ENCODE measurements at places on chromosomes 3 and 15.

DNA sequence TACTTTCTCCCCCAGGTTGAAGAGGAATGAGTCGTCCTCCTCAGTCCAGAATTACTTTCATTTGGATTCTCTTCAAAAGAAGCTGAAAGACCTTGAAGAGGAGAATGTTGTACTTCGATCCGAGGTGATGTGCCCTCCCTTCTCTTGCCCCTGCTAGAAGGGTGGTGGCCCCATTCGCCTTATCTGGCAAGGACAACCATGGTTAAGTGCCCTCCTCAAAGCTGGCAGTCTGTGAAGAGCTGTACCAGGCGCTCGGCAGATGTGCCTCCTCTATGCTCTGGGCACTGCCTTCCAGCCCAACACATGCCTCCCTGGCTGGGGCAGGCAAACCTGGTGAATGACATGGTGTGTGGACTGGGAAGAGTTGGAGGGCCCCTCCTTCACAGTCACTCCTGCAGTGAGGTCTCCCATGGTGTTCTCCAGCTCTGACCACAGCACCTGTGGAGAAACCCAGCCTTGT, 77.0 kb downstream of the CCK start:
- DNase-seq, result no peak

GRCh38 chr3:157311633-157312375, 124.8 kb upstream of the PTX3 start:
- DNase-seq, result no peak

DNA sequence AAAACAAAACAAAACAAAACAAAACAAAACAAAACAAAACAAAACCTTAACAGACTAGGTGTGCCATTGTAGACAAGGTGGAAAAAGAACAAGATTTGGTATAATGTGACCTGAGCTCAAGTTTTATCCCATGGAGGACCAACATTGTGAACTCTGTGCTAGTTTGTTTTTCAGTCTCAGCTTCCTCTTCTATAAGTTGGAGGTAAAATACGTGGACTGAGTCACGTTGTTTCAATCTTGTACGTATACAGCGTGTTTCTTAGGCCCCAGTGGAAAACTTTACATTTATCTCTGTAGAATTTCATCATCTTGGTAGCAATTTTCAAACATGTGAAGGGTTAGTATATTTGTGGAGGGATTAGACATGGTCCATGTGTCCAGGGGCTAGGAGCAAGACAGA, 261.6 kb downstream of the CD47 start:
- no peak for DNase-seq

DNA sequence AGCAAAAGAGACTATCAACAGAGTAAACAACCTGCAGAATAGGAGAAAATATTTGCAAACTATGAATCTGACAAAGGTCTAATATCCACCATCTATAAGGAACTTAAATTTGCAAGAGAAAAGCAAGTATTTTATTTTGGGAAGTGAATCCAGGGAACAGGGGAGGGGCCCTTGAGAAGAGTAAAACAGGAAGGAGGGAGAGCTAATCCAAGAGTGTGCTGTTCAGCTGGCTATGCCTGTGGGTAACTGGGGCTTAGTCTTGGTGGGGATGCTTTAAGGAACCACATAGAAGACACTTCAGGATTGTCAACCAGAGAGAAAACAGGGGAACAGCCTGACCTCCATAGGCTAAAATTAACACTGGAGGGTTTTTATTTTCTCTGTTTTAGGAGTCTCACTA, 3.9 kb upstream of the HHLA2 start:
- no peak for DNase-seq

GRCh38 chr3:124676236-124676635, 54.0 kb upstream of the UMPS start:
- no peak for DNase-seq

DNA sequence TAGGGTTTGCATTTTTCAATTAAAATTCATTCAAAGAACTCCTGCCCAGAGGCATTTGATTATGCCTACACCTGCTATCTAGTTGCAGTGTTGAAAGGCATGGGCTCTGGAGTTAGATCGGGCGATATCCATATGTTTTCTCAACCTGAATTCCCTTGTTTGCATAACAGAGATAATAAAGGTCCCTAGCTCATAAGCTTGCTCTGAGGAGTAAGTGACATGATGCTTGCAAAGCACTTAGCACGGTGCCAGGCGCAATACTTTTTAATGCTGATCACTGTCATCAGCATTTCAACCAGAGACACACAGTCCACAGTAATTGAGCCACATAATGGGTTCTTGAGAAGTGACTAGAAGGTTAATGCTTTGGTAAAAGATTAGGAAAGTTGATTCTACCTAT, 106.3 kb upstream of the SAMMSON start:
- peak; percentile 2 for DNase-seq

DNA sequence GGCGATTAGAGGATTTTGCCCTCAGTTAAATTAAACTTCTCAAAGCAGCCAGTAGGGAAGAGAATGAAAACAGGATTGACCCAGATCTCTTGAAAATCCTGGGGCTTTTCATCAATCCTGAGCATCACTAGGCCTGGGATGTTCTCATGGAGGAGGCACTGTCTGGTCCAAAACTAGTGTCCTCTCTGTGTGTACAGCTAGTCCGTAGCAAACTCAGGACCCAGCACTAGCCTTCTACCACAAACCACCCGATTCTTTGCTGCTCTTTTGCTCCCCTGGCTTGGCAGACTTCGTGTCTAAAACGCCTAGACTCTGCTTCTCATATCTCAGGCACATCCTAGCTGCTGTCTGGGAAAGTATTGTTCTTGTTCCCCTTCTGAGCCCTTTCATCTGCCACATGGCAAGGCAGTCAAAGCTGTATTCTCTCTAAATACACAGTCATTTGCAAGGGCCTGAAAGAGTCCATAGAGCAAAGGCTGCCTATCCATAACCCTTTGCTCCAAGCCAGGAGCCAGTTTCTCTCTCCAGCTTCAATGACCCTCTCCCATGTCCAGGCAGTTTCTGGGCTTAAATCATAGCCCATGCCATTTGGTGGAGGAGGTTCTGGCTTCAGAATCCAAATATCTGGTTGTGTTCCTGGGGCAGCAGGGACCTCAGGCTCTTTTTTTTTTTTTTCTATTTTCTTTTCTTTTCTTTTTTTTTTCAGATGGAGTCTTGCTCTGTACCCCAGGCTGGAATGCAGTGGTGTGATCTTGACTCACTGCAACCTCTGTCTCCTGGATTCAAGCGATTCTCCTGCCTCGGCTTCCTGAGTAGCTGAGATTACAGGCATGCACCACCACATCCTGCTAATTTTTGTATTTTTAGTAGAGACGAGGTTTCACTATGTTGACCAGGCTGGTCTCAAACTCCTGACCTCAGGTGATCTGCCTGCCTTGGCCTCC, 52.4 kb downstream of the CDC25A start:
- DNase-seq, result no peak

GRCh38 chr15:97748576-97748975, 211.9 kb upstream of the ARRDC4 start:
- no peak for DNase-seq

DNA sequence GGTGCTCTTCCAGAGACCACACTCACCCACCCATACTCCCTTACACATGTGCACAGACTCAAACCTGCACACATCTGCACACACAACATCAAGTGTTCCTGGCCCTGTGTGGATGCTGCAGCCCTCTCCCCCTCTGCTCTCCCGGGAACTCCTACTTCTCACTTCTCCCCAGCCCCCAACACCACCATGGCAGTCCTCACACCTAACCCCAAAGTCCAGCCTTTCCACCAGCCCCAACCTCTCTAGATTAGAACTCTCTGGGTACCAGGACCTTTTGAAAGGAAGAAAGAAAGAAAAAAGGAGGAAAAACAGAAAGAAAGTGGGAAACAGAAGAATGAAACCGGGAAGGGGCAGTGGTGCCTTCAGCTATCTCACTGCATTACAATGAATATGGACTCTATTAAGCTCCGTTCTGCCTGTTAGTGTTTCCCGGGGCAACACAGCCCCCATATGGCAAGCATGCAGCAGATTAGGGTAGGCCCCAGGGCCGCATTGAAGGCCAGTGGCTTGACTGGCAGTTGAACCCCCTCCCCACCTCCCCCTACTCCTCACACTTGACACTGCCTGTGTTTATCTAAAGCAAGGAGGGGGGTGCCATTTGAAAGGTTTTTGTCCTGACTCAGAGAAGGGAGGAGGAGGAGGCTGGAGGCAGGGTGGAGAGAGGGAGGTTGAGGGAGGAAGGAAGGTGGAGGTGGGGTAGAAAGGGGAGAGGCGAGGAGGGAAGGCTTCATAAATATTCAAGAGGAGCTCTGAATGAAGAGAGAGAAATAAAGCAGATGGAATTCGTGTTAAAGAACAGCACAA, 30.1 kb downstream of the BOC start:
- peak; percentile 55 for DNase-seq

- no peak for DNase-seq
Observed at GRCh38 chr15:79265167-79265566, 17.4 kb upstream of the ANKRD34C start.

- DNase-seq, result no peak
Observed at GRCh38 chr3:46950650-46951241, 25.8 kb downstream of the CCDC12 start.

DNA sequence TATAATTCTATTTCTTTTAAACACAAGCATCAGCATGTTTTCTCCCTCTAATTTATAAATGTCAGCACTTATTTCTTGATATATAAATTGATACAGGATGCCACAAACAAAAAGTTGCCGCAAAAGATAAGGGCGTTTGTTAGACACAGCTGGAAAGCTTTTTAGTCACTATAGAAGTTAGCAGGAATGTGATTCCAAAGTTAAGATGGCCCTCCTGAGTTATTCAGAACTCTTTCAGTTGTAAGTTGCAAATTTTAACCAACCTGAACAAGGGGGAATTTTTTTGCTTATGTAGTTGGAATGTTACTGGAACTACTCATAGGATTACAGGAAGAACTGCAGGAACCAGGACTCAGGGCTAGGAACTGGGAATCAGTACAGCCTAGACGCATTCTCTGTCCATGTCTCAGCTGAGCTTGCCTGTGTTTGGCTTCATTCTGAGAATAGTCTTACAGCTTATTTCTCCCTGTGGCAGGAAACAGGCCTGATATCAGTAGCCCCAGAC, 166.3 kb downstream of the VGLL4 start:
- DNase-seq, result no peak

DNA sequence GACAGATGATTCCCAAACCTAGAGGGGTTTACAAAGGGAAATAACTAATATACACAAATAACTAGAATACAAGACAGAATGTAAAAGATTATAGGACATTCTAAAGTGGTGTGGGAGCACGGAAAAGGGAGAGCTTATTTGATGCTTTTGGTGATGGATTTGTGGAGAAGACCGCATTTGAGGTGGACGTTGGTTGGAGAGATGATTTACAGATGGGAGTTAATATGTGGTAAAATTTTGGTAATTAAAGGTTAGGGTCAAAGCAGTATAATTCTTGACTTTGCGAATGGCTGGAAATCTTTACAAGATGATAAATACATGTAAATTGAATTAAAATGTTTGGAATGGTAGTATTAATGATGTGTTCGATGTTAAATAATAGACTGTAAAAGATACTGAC, 1.2 kb downstream of the KNL1 start:
- no peak for DNase-seq

DNA sequence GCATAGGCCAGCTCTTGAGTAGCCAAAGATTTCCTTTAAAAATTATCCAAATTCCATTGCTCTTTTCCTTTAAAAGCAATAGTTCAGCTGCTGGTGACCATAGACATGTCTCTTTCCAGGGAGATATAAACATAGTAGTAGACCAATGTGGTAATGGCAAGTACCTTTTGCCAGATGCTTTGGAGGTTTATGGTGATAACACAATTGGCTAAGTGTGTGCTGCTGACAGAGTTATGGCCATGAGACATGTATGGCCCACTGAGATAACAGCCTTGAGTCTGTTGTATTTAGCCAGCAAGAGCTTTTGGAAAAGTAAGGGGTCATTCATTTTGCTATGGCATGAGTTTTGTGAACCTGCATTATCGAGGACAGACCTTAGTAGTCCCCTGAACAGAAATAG, 1146.8 kb downstream of the TUSC7 start:
- no peak for DNase-seq

GRCh38 chr15:38297623-38298388, 45.2 kb downstream of the SPRED1 start:
- DNase-seq, result no peak

DNA sequence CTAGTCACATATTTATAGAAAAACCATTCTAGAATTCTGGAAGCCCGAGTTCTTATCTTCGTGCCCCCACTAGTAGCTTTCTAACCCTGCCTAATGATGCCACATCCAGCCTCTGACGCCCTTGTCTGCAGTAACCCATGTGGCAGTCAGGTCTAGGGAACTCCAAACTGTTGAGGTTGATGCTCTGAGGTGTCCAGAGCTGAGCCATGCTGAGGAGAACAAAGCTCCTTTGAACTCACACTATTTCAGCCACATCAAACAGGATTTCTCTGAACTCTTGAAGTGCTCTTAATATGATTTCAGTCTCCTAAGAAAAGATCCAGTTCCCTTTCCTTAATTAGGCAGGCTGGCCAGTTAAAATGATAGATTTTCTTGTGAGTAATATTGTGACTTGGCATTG, 150.5 kb upstream of the ST8SIA2 start:
- DNase-seq, result no peak

DNA sequence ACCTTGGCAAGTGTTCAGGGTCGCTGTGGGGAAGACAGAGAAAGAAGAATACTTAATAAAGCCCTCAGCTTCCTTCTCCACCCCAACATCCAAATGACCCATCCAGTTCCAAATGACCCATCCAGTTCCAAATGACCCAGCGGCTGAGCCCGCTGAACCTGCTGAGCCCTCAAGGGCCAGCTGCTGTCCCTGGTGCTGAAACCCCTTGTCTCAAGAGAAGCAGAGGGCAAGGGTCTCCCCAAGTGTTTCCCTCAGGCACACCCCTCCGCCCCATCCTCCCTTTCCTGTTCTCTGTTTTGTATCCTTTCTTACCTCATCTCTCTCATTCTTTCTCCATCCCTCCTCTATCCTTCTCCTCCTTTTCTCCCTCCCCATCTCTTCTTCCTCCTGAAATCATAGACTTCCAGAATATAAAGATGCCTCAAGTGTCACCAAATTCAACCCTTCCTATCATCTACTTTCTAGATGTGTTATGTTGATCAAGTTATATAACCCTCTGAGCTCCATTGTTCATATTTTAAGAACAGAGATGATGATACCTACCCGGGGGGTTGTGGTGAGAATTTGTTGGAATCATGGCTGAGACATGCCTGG, 29.0 kb downstream of the CCDC33 start:
- peak; percentile 90 for DNase-seq

DNA sequence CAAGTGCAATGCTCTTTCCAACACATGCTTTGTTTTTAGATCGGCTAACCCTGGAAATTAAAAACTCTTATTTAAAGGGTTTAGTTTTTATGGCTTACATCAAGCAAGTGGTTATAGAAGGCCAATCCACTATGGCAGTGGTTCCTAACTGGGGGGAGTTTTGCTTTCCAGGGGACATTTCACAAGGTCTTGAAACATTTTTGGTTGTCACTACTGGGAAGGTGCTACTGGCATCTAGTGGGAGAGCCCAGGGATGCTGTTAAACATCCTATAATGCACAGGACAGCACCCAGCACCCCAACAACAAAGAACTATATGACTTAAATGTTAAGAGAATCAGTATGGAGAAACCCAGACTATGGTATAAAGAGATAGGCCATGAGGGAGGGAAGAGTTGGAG, 439.0 kb downstream of the NTRK3 start:
- no peak for DNase-seq

All from H7 (cell line).